ENCODE measurements at places on chromosomes 5 and 9. TPM values are rescaled to one million over a fixed set of nuclear protein-coding genes. Genes with fewer than 3 reads are reported as not detected.

- H3K4me3 ChIP-seq = no peak overlapping the region
- no peaks in the 10 kb centered on the region for H3K27me3 ChIP-seq
Measured at GRCh38 chr5:82777106-82777505, 300.1 kb downstream of the TMEM167A start.

Gene RNF183
- total RNA-seq = 0.35 TPM

Gene MYOZ3
- total RNA-seq = 1.0 TPM

Gene IFNA13
- total RNA-seq = not detected

Data from spleen (tissue), 13 donors.